ENCODE measurements at places on chromosomes 13 and 19. TPM values are rescaled to one million over a fixed set of nuclear protein-coding genes. Genes with fewer than 3 reads are reported as not detected.

- DNase-seq = no peak
Measured at GRCh38 chr13:65594298-65594781, 1635.8 kb downstream of the PCDH9 start.

GRCh38 chr19:45863840-45864628 is at the start of gene FOXA3:
Gene FOXA3 (plus strand): TSS chr19:45864326. CDS start chr19:45864457, 131 bp downstream.
- DNase-seq = no peak

Gene ZSCAN1
- total RNA-seq = not detected

DNA sequence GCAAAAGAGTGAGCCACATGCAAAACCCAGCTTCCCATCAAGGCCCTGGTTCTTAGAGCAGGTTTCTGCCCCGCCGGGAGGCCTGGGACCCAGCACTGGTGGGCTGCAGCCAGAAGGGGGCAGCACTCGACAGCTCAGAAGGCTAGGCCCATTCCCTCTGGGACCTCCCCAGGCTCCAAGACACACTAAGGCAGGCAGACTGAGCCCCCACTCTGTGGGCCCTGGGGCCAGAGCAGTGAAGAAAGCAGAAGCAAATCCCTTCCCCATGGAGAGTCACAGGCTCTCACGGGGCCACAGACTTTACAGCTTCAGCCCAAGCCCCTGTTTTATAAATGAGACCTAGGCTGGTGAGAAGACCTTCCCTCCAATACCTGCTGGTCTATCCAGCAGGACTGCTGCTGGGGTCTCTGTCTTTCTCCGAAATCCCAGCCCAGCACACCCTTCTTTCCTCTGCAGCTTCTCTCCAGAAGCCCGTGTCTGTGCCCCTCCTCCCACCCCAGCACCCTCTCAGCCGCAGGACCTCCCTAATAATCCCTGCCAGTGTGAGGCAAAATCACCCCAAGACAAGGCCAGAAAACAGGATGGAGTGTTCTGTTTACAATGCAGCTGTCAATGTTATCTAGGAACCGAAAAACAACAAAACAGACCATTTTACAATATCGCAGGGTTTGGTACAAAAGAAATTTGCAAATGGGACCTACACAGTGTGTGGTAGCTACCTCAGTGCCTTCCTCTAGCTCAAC is 109.3 kb downstream of the ABCC4 start:
- peak; percentile 28 for DNase-seq

Gene RNF225
- not detected for total RNA-seq

Gene VASP
- 43.5 TPM for total RNA-seq

DNA sequence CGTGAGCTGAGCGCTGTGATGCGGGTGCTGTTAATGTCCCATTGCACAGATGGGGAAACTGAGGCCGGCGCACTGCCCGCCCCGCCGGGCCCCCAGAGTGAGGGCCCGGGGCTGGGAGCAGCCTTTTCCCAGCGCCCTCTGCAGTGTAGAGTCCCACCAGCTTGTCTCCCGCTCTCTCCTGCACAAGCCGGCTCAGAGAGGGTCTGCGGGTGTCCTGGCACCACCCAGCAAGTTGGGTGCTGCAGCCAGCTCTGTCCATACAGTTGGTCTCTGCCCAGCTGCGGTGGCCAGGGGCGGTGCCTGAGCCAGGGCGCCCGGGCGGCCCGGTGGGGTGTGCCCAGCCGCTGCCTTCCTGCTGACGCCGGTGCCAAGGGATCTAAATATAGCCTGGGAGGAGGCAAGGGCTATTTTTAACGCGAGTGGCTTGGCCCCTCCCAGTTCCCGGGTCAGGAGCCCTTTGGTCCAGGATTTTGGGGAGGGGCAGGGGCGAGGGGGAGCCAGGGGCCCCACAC is 19.3 kb downstream of the GADD45B start:
- peak; percentile 66 for DNase-seq

Gene ZNF132
- 4.4 TPM for total RNA-seq

DNA sequence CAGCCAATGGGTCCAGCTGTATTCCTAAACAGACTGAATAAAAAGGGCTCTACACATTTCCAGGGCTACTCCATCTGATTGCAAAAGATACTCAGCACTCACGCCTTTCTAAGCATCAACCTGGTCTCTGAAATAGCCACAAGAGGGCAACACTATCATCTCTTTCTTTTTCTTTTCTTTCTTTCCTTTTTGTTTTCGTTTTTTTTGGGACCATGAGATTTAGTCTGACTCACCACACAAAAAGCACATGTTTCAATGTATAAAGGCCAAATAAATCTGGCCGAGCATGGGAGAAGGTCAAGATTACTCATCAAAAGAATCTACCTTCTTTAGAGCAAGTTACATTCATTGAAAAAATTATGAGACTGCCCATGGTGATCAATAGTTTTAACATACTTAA is 805.6 kb upstream of the ARGLU1 start:
- no peak for DNase-seq

DNA sequence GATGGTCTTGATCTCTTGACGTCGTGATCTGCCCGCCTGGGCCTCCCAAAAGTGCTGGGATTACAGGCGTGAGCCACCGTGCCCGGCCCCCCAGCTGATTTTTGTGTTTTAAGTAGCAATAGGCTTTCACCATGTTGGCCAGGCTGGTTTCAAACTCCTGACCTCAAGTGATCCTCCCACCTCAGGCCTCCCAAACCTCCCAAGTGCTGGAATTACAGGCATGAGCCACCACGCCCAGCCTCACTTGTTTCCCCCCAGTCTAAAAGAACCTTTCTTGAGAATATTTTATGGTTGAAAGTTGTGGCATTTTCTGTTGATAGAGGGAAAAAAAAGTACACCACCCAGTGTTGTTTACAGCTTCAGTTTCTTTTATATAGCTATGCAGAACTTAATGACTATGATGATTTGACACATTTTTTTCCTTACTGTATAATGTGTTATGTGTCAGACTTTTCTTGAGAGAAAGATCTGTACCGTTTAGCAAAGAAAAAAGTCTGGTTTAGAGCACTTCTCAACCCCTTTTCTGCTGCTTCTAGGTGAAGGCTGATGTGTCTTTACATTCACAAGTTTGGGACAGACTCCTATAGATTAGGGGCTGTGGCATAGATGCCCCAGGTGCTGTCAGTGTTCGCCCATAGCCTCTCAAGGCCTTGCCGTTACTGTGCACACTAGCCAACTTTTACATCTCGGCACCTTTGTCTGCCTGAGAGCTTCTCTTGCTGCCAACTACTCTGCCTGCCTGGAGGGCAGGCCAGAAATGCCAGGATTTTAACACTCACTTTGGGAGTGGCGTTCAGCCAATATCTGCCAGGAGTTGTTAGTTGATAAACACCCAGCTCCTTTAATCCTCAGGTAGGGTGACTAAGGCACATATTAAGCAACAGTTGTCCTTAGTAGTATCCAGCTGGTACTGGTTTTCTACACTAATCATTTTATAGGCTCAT is 33.0 kb downstream of the KCTD4 start:
- DNase-seq = no peak

DNA sequence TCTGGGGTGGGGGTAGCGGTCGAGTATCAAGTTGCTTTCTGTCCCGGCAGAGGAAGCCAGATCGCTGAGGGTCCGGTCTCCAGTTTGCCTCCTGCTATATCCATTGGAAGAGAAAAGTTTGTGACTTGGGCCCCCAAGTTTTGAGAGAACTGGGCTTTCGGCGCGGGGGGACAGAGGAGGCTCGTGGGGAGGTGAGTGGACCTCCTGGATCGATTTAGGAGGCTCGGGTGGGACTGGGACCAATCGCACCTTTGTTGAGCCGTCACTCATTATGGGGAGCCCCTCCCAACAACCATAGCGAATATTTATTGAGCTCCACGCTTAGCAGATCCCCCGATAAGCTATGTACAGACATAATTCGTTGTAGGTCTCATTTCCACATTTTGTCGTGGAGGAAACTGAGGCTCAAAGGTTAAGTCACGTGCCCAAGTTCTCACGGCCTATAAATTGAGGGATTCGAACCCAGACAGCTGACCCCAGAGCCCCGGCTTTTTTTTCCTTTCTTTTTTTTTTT is 909 bp downstream of the RFXANK start:
- no peak for DNase-seq

Gene RGL3
- 10.6 TPM for total RNA-seq

DNA sequence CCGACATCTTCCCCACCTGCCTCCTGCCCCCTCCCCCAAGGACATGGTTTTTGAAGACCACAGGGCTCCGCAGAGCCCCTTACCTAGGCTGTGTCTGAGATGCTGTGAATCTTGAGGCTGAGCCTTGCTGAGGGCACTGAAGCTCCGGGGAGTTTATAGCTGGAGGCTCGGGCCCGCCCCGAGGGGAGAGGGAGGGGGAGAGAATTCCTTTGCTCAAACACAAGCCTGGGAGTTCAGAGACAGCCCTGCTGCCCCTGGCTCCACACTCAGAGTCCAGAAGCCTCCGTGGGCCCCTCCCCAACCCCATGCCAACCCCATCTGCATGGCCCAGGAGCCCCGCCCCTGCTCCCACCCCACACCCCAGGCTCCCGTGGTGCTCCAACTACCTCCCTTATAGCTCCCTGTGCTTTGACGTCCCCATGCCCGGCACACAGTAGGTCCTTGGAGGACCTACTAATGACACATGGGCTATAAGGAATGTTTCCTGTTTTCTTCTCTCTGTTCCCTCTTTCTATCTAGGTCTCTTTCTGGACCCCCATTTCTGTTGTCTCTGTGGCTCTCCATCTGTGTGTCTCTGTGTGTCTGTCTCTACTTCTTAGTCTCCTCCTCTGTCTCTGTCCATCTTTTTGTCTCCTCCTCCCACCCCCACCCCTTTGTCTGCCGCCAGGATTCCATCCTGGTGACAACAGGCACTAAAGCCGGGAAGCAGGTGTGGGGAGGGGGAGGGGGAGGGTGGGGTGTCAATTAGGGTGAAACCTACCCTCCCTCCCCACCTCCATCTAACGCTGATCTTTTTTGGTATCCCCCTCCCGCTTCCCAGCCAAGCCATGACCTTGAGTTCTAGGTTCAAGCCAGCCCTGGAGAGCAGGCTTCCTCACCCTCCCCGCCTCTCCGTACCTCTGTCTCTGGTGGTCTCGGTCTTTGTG is at the start of gene TNNT1:
Gene TNNT1 (minus strand): TSS at position 129 of the 926 bp plus-strand sequence. CDS start 2,049 bp downstream, outside the sequence.
- no peak for DNase-seq

DNA sequence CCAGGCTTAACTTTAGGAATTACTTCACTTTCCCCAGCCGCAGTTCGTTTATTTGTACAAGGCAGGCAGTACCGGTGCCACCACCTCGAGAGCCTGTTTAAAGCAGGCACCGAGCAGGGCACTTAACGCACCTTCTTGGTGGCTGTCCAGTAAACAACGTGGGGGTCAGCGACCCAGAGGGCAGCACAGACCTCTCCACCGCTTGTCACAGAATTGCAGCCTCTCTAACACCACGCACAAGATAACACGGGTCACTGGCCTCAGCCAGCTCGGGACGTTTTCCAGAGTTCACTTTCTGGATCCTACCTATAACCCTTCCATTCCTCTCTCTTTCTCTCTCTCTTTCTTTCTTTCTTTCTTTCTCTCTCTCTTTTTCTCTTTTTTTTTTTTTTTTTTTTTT is 16.8 kb upstream of the ELAVL1 start:
- no peak for DNase-seq

DNA sequence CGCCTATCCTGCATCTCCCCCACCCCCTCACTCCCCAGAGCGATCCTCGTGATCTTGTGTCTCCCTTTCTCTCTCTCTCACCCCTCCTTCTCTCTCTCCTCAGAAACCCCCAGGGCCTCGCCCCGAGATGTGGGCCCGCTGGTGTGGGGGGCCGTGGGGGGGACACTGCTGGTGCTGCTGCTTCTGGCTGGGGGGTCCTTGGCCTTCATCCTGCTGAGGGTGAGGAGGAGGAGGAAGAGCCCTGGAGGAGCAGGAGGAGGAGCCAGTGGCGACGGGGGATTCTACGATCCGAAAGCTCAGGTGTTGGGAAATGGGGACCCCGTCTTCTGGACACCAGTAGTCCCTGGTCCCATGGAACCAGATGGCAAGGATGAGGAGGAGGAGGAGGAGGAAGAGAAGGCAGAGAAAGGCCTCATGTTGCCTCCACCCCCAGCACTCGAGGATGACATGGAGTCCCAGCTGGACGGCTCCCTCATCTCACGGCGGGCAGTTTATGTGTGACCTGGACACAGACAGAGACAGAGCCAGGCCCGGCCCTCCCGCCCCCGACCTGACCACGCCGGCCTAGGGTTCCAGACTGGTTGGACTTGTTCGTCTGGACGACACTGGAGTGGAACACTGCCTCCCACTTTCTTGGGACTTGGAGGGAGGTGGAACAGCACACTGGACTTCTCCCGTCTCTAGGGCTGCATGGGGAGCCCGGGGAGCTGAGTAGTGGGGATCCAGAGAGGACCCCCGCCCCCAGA is 12.8 kb upstream of the TOMM40 start:
- no peak for DNase-seq
